ENCODE measurements at places on chromosomes 1 and 21.

DNA sequence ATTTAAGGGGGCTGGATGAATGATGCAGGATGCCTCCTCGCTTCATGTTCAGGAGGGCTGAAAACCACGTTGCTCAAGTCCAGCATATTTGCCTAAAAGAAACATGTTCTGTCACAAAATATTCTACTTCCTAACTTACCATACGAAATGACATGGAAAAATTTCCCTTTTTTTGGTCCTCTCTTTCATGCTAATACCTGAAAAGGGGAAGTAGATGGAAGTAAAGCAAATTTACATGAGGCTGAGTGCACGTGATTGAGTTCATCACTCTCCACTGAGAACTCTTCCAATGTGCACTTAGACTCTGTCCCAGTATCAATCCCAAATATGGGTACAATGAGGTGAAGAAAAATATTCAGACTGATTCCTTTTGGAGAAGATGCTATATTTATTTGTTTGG, 23.0 kb downstream of the XCL2 start:
- no peak for DNase-seq

DNA sequence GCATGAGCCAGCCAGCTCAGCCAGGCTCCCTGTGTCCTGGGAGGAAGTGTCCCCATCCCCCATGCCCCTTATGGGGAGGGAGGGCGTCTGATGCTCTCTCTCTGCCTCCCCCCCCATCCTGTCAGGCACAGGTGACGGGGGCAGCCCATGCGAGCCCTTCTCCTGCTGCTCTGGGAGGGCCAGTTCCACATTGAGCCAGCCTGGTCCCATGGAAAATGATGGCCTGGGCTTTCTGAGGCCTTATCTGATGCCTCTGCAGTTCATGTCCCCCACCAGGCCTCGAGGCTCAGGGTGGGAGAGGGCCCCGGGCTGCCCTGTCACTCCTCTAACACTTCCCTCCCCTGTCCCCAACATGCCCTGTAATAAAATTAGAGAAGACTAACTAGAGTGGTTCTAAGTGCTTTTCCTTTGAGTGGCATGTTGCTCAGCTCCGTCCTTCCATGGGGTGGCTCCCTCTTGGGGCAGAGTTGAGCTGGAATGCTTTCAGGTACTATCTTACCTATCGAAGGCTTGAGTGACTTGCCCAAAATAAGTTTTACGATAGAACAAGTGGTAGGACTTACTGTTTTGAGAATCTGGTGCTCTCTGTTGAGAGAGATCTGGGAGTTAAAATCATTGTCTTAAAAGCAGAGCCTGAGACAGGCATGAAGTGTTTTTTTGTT, 1.8 kb upstream of the MTFR1L start:
- DNase-seq: no peak

GRCh38 chr1:203104789-203105390, 19.1 kb upstream of the MYOG start:
- no peak for DNase-seq

GRCh38 chr1:8482979-8483381, 165.1 kb downstream of the SLC45A1 start:
- peak; percentile 27 for DNase-seq

DNA sequence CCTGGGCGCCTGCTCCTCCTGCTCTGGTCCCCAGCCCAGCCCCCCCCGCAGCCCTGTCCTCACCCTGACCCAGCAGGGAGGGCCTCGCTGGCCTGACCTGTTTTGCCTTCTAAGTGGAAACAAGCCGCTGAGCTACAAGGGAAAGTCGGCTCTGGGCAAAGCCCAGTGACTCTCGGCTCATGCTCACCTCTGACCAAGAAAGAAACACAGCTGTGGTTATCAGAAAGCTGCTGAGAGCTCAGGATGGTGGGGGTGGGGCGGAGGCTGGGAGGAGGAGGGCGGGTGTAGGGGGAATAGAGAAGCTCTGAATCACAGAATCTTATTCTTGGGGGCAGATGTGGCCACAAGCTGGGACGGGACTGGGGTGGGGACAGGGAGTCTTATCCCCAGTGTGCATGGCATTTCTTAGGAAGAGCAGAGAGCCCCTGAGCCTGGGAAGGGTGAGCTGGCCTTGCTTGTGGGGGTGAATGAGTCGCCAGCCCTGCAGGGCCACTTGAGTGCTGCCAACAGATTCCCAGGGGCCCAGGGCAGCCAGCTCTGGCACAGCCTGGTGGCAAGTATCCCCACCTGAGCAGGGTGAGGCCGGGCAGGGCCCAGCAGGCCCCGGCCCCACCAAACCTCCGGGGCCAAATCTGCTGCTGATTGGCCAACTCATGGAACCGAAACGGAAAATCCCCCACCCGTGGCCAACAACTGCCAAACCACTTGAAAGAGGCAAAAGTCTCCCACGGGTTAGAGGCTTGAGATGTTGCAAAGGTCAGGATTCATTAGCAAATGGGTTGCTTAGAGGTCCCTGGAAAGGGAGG, 120.6 kb downstream of the SPSB1 start:
- peak; percentile 95 for DNase-seq

DNA sequence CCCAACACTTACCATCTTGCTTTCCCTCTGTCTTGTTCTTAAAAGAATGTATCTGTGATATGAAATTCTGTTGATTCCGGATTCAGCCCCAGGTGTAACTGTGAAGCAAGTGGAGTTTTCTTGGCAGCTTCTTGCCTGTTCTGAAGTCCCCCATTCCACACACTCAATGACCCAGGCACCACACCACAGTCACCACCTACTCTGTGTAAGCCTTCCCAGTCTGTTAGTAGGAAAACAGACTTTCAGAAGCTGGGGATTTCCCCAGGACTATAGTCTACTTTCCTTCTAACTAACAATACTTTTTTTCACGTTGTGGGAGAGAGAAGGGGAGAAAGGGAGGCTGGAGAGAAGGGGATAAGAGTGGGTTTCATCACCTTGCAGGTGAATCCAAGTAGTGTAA, 299.1 kb upstream of the PROX1 start:
- no peak for DNase-seq

DNA sequence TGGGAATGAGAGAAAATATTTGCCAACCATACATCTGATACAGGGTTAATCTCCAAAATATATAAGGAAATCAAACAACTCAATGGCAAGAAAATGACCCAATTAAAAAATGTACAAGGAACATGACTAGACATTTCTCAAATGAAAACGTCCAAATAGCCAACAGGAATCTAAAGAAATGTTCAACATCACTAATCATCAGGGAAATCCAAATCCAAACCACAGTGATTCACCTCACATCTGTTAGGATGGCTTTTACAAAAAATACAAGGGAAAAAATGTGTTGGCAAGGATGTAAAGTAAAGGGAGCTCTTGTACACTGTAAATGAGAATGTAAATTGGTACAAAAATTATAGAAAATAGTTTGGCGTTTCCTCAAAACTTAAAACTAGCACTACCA, 54.7 kb upstream of the ZRANB2 start:
- DNase-seq: peak; percentile 40

DNA sequence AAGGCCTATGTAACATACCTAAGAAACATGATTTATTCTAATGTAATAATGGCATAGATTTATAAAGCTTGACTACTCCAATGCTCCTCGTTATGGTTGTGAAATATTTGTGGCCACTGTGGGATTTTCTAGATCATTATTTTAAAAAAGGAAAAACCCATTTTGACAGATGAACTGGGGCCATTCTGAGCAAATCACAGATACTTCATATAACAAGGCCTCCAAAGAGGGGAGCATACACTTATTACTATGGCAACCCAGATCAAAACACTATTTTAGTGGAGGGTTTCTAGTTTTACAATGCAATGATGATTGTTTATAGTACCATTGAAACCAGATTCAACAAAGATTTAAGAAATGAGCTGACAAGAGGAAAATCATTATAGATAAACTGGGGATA, 346.6 kb downstream of the ZNF326 start:
- no peak for DNase-seq

GRCh38 chr1:53299233-53299632, 28.6 kb downstream of the LRP8 start:
- DNase-seq: no peak

DNA sequence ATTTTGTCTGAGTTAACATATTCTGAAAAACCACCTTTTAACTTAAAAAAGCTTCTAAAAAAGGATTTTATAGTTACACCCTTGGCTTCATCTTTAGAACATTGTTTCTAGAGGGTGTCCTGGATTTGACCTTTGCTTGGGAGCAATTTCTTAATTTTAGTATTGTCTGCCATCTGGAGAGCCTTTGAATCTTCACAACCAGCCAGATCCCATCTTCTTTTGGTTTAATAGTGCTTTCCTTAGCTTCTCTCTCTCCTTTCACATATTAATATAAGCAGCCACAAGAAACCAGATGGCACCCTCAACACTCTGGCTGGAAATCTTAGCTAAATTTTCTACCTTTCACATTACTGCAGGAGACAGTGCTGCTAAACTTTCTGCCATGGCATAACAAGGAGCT, 76.5 kb upstream of the TSPAN2 start:
- DNase-seq: no peak

DNA sequence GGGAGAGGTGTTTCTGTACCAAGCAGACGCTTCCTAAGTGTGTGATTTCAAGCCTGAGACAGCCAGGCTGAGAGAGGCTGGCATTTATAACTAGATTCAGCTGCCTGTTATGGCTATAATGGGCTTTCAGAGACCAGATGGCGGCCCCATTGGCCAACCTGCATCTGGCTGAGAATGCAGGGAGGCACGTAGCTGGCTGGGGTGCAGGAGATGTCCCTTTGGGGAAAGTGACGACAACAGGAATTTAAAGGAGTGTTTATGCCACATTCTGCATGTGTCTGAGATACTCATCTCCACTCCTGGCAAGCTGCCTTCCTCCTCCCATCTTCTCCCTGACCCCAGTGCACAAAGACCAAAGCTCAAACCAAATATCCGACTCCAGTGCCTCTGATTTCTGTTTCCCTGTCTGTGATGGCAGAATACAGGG, 21.3 kb upstream of the CCDC190 start:
- no peak for DNase-seq

DNA sequence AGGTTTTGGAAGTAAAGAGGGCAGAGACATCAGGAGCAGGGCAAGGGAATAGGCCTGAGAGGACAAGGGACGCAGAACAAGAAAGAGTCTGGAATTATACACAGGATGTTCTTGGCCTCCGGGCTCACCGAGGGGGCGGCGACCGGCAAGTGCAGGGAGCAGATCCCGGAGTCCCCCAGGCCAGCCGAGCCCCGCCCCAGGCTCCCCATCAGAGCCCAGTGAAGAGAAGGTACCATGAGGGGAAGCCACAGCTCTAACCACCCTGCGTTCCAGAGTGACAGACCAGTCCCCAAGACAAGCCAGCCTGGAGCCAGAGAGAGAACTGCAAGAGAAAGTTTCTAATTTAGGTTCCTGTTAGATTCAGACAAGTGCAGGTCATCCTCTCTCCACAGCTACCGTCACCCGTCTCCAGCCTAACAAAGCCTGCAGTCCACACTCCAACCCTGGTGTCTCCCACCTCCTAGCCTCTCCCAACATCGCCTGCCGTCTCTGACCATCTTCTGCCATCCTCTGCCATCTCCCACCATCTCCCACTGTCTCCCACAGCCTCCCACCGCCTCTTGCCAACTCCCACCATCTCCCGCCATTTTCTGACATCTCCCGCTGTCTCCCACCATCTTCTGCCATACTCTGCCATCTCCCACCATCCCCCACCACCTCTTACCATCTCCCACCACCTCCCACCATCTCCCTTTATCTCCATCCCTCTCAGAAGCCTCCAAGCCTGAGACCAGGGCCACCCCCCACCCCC, 42.5 kb downstream of the CAPN2 start:
- no peak for DNase-seq

DNA sequence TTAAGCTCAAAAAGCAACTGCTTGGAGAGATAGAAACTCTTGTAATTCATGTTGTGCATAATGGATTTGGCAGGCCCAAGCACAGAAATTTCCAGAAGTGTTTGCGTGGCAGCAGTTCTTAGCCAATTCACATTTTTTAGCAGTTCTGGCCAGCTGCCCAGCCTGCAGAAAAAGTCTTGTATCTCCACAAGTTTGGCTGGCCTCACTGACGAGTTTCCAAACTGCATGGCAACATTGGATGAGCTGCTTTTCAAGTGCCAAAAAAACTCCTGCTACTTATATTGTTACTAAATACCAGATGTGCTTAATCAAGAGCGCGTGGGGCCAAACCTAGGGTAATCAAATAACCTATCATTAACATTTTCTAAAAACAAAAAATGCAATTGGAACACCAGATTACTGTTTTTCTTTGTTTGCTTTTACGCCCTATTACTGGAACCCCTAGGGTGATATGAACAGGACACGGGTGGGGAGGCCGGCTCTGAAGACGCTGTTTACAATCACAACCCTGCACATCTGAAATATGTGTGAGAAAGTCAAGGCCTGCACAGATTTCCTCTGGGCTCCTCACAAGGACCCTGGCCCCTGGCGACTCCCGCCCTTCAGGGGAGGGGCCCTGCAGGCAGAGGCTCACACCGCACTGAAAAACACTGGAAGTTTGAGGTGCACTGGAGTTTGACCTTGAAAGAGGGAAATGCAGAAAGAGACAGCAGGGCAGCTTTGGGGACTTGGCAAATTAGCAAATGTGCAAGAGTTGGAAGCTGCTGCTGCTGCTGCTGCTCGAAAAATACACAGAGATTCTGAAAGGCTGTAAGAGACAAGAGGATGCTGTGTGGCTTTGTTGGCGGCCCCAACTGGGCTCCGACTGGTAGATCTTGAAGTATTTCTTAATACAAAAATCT, 55.2 kb upstream of the TARBP1 start:
- DNase-seq: peak; percentile 98

- no peak for DNase-seq
Measured at GRCh38 chr1:89525169-89525855, 683 bp downstream of the LRRC8B start.

GRCh38 chr21:45537746-45538291, 4.4 kb downstream of the SLC19A1 start:
- no peak for DNase-seq

DNA sequence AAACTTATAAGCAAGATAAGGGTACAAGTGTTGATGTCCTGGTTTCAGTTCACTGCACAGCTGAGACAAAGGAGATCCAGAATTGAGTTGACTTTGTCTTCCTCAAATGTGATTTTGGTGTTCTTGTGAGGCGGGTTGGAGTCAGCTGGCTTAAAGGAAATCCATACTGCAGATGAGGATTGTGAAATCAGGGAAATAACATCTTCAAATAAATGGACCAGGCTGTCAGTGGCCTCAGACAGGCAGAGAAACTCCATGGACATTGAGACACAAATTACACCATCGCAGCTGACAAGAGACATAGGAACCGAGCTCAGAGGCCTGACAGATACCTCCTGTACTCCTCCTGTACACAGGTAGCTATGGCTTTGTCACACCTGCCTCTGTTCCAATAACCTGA, 27.0 kb upstream of the REG4 start:
- DNase-seq: no peak

Measured in astrocyte of the spinal cord (primary cell).